Skin of body (tissue), 3 donors: ENCODE measurements at places on chromosomes 3 and 15. TPM values are rescaled to one million over a fixed set of nuclear protein-coding genes. Genes with fewer than 3 reads are reported as not detected.

- no peak for DNase-seq
Observed at GRCh38 chr3:48285132-48285531, 44.2 kb downstream of the ZNF589 start.

DNA sequence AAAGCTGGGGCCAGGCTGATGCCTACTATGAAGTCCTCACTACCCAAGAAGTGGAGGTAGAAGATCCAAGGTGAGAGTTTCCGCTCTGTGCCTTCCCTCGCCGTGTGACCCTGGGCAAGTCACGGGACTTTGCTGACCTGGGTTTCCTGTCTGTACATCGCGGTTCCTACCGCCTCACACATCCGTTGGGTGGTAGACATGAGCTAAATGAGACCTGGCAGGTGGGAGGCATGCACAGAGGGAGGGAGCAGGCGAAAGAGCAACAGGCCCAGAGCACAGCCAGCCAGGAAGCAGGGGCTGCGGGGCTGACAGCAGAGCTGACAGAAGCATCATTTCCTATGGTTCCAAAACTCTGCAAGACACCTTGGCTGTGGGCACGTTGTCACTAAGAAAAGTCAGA lies 157.3 kb upstream of the BHLHE40 start:
- DNase-seq, result no peak

DNA sequence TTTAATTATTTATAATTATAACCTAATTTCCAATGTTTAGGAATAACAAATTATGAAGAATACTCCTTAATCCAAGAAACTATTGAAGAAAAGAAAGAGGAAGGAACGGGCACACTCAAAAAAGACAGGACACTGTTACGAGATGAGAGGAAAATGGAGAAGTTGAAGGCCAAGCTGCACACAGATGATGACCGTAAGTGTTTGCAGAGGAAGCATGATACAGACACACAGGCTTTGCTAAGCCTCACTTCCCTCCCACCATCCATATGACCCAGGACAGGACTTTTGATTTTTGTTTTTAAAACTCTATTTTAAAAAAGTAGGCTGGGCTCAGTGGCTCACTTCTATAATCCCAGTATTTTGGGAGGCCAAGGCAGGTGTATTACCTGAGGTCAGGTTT lies 389.4 kb upstream of the TPM1 start:
- DNase-seq, result no peak

- DNase-seq, result peak; percentile 29
Observed at GRCh38 chr3:55721716-55722484, 234.8 kb upstream of the WNT5A start.

GRCh38 chr3:53166781-53167291 lies 5.8 kb downstream of the PRKCD start:
- peak; percentile 33 for DNase-seq

DNA sequence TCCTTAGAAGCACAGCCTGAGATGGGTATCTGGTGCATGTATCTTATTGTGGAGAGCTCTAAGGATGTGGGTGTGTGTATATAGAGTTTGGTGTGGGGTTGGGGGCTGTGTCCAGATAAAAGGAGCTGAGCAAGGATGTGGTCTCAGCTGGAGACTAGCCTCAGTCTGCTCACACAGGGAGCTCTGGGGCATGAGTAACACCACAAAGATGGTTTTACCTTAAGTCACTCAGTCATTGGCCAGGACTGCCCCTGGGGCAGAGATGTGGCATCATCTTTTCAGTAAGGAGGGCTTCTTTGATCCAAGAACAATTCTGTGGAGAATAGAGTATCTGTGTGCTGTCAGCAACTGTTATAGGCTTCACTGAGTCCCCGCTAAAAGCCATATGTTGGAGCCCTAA lies 163.4 kb upstream of the NUDT16 start:
- no peak for DNase-seq

DNA sequence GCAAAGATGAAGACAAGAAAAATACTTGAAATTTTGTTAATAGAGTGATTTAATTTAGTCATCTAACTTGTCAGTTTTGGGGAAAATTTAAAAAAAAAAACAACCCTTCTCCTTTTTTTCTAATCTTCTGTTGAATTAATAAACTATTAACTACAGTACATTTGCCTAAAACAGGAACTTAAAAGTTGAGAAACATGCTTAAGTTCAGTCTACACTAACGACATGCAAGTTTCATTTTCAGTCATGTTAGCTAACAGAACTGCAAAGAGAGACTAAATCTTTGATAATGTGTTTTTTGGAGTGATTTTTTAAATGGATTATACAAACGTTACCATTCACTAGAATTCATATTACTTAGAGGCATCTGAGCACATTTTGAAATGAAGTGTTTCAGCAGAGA lies 71.9 kb upstream of the MBNL1 start:
- DNase-seq, result no peak

DNA sequence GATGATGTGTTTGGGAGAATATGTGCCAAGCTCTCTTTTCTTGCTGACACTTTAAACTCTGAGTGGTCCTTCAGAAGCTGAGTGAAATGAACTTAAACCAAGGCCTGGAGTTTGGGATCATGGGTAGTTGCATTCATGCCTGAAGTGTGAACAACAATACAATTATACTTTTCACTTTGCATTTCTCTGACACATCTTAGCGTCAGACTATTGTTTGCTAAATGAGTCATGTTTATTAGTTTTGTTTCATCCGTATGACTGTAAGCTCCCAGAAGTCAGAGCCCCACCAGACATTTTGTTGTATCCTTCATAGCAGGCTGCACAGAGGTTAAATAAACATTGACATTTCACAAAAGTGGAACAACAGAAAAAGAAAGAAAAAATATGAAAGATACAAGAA lies 542.6 kb downstream of the TUSC7 start:
- DNase-seq, result no peak

The ACOX2 gene
- total RNA-seq, result 15.8 TPM

The SLC28A2 gene
- not detected for total RNA-seq

The KNSTRN gene
- total RNA-seq, result 15.1 TPM

The LIPH gene
- total RNA-seq, result 6.6 TPM
